Lung (tissue), 17 donors: ENCODE measurements at places on chromosomes 12 and 14.

- DNase-seq: no peak
These were observed 104.1 kb downstream of the ANO2 start for GRCh38 chr12:5840944-5841343.

- no peak for DNase-seq
These were observed 33.1 kb upstream of the MMP19 start for GRCh38 chr12:55875704-55876467.

GRCh38 chr14:32167907-32168306, 33.9 kb upstream of the RNU6-7 start:
- DNase-seq: no peak

- no peak for DNase-seq
These were observed 5.3 kb downstream of the B4GALNT1 start for GRCh38 chr12:57627501-57628279.

DNA sequence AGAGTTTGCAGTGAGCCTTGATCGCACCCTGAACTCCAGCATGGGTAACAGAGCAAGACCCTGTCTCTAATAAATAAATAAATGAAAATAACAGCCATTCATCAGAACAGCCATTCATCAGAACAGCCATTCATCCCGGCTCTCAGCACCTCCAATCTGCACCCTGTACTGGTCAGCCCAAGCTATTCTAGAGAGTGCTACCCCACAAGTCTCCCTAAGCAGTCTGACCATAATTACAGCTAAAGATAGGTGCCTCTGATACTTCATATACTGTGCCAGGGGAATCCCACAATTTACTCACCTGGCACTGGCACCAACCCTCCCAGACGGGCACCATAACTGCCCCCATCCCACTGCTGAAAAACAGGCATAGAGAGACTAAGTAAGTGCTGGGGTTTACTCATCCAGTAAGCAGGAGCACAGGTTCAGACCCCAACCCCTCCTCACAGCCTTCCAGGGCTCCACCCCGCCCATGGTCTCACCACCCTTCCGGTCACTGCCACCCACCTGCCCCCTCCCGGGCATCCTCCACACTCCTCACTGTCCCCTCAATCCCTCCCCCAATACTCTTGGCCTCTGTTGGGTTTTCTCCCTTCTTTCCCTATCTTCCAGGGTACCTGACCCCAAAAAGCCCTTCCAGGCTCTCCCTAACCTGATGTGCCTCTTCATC, 15.2 kb upstream of the EIF5 start:
- DNase-seq: no peak

GRCh38 chr14:99754141-99755067, 38.8 kb upstream of the EML1 start:
- DNase-seq: no peak

DNA sequence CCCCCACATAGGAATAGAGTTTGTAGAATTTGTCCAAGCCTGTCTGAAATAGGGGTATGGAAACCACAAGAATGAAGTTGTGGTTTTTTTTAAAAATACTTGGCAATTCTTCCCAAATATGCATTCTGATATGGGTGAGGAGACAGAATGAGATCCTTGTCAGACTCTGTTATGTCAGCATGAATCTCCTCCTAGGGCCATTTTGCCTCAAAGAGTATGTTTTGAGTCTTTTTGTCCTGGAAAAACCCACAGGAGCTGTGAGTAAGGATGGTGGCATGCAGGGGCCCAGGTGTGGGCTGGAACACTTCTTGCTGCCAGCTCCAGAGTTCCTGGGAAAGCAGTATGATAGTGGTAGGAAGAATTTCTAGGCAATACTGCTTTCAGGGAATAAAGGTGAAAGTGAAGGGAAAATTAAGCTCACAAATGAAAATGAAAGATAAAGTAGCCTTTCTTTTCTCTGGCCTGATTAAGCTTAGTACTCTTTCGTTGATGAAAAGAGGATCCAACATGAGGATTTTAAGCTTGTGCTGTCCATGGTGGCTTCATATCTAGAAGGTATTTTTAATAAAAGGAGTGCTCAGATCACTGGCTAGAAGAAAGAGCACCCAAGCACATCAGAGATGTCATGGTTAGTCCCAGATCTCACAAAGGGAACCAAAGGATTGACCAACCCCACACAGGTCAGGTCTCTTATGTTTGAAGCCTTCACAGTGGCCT, 130.8 kb downstream of the LLPH start:
- no peak for DNase-seq

DNA sequence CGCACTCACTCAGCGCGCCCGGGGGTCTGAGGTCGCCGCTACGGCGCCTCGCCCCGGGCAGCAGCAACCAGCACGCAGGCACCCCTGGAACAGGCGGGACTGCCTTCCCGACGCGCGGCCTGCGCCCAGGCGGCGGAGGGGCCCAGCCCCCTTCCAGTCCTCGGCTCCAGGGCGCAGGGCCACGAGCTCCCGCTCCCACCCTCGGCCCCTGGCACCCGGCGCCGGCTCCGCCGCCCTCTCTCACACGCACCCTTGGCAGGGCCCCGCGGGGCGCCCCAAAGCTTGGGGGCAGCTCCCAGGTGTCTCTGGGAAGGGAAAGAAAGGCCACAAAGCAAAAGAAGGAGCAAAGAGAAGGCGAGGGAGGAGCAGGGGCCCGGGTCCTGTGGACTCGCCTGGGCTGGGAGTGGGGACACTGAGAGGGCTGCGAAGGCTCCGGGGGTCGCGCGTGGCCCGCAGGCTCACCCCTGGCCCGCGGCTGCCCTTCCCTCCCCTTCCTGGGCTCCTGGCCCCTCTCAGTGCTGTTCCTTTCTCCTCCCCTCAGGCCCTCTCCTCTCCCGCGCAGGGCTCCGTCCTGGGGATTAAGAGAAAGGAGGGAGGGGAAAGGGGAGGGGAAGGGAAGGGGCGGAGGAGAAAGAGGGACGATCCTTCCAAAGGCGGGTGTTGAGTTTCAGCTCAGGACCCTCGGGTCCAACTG, 907 bp upstream of the EFS start:
- DNase-seq: peak; percentile 99

DNA sequence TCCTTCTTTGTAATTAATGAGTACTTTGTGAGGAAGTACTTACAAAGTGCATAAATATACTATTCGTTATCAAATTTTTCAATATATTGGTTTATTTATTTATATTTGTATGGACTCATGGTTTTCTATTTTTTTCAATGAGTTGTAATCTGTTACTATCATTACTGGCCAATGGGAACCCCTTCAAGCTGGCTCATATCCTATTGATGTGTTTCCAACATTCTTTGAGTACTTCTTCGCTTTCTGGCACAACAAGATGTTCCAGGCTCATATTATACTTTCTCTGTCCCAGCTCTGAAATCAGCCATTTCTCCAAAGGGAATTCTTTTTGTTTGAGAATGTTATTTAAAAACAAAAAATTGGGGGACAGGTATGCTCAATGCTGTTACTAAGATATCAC, 17.5 kb downstream of the YBX3 start:
- no peak for DNase-seq

DNA sequence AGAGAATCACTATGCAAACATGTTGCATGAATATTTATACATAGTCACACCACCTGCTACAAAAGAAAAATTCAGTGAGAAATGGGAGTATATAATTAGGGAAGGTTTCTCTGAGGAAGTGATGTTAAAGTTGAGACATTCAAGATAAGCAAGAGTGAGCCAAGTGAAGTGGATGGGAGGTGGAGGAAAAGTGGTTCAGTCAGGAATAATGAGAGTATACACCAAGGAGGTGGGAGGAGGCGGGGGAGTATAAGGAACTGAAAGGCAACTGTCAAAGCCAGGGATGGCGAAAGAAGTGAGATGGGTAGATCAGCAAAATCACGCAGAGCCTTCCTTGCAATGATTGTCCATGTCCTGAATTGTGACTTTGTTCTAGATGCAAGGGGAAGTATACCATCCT, 33.7 kb downstream of the PRKD1 start:
- no peak for DNase-seq

DNA sequence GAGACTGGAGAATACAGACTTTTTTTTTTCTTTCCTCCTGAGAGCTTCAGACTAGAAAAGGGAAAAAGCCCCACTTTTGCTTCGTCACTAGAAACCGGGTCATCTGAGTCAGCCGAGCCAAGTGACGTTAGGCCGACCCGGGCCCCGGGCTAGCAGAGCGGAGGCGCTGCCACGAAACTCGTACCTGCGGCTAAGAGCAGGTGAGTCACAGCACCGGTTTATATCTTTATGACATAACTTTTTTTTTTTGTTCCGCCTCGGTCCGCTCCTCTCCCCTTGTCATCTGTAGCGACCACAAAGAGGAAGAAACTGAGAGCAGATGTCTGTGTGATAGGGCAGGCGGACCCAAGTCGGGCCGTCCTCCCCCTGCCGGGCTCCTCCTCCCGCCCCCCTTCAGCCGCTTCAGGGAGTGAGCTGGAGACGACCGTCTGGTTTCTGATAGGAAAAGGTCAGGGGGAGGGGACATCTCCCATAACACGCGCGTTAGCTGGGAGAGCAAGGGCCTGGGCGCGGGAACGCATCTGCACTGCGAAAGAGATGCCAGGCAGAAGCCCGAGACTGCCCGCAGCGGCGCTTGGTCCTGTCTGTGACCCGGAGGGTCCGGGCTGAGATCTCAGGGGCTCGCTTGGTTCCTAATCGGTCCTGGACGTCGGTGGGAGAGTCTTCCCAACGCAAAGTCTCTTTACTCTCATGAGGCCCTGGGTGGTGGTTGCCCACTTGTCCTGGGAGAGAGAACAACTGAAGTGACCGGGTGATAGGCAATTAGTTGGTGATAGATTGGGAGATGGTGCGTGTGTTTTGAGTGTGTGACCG, 586 bp downstream of the TTC6 start:
- peak; percentile 81 for DNase-seq

DNA sequence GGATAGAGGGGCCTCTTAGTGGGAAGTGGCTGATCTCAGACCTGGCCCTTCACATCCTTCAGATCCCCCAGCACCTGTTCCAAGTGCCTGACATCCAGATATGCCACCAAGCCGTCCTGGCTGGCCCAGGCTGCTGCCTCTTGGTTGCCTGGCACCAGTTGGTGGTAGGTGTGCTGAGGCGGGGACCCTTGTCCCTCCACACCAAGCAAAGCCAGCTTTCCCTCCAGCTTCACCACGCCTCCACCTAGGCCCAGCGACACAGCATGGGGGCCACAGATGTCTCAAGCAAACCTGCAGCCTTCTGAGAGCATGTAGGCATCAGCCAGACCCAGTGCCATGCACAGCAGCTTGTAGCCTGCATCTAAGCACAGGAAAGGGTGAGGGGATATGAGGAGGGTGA, 3.5 kb upstream of the CD63 start:
- no peak for DNase-seq

GRCh38 chr12:47206450-47207339, 126.9 kb upstream of the AMIGO2 start:
- DNase-seq: no peak

DNA sequence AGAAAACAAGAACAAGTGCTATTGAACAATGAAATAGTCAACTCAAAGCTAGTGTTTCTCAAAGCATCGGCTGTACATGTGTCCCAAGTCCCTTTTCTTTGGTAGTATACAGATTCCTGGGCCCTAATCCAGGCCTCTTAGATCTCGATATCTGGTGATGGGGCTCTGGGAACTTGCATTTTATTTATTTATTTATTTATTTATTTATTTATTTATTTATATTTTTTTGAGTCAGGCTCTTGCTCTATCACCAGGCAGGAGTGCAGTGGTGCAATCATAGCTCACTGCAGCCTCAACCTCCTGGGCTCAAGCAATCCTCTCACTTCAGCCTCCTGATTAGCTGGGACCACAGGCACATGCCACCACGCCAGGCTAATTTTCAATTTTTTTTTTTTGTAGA, 17.1 kb downstream of the SYNDIG1L start:
- DNase-seq: no peak

DNA sequence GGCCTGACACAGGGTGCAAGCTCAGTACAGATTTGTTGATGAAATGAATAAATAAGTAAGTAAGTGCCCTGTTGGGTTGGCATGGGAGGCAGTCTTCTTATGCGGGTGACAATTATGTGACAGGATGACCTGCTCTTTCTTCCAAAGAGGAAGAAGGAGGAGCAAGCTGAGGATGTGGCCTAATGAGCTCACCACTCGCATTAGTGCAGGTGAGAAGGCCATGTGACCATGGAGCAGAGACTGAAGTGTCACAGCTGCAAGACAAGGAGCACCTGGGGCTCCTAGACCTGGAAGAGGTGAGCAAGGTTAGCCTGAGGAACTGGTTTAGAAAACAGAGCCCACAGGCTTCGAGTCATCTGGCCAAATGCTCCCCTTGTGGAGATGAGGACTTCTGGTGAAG, 34.9 kb downstream of the LRTM2 start:
- no peak for DNase-seq

GRCh38 chr12:20268771-20269170, 99.6 kb upstream of the PDE3A start:
- DNase-seq: no peak

GRCh38 chr14:81727218-81727617, 193.6 kb upstream of the SEL1L start:
- DNase-seq: peak; percentile 89

- DNase-seq: no peak
These were observed 173.8 kb upstream of the MIS18BP1 start for GRCh38 chr14:45426685-45427282.

DNA sequence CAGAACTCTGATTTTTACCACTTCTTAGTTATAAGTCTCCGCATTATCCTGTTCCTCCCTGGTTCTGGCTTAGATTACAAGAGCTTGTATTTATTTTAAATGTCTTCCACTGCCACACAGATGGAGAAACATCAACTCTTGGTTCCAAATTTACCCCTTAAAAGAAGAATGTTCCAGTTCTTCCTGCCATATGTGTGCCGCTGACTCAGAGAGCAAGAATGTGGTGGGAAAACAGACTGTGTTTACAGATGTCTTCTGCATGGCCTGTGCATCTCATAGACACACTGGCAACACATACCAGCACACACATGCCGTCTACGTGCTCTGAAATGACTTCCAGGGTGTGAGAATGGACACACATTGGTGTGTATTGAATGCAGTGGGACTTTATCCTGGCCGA, 383.0 kb downstream of the LRIG3 start:
- no peak for DNase-seq

- DNase-seq: peak; percentile 76
These were observed 35.7 kb upstream of the TMEM263 start for GRCh38 chr12:106919910-106920544.

- DNase-seq: no peak
These were observed 6.8 kb downstream of the PARP2 start for GRCh38 chr14:20350282-20350681.

DNA sequence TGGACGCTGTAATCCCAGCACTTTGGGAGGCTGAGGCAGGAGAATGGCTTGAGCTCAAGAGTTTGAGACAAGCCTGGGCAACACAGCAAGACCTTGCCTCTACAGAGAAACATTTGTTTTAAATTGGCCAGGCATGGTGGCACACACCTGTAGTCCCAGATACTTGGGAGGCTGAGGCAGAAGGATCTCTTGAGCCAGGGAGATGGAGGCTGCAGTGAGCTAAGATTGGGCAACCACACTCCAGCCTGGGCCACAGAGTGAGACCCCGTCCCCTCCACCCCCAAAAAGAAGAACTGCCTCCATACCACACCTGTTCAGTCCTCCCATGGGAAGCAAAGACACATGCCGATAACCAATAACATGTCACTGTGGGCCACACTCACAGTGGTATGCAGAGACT, 19.2 kb downstream of the CCDC85C start:
- no peak for DNase-seq

GRCh38 chr12:754851-755562, 2.6 kb downstream of the WNK1 start:
- peak; percentile 42 for DNase-seq
